Stimulated activated CD4-positive, alpha-beta T cell treated with anti-CD3 and anti-CD28 coated beads, Interleukin-12 subunit alpha, Interleukin-12 subunit beta, amount 100 ng/mL, for 4 hours (primary cell): ENCODE measurements at places on chromosomes 2 and 18.

GRCh38 chr2:112721819-112722522 lies 1.2 kb downstream of the NT5DC4 start:
- DNase-seq: no peak

DNA sequence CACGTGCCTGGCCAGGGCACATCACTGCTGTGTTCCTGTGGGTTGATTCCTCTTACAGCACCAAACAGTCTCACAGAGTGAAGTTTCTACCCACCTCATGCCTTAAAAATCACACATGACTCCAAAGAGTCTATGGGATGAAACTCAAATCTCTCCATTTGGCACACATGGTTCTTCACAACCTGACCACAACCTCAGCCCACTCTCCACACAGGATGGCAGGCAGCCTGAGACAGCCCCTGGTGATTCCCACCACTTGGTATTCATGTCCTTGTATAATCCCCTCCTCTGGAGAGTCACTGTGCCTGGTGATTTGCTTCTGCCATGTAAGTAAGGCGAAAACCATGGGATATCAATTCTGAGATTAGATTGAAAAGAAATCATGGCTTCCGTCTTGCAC lies 46.2 kb downstream of the LBH start:
- DNase-seq: no peak

DNA sequence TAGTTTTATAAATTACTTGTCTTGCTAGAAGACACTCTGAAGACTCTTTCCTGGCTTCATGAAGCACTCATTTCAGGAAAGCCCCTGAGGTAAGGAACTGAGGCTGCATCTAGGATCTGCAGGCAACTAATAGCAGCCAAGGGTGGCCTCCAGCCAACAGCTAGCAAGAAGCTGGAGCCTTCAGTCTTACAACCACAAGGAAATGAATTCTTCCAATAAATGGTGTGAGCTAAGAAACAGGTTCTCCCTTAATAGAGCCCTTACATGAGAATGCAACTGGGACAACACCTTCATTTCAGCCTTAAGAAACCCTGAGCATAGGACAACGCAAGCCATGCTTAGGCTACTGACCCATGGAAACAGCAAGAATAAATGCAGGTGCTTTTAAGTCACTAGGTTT lies 254.6 kb upstream of the RBBP8 start:
- DNase-seq: no peak

DNA sequence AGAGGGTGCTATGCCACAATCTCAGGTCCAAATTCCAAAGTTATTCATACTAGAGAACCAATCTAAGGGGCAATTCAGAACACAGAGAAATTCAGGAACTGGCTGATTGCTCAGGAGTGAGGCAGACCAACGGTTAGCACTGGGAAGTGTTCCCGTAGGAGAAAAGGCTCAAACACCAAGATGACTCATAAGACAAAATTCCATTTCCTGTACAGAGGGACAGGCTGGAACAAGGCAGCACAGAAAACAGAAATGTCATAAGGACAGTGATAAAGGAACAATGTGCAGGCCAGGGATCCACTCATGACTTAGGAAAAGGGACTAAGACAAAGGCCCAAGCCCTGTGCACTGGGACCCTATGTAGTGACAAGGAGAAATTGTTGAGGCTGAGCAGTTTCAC lies 54.2 kb downstream of the PDE1A start:
- no peak for DNase-seq

- no peak for DNase-seq
Observed at GRCh38 chr2:17644997-17645720, 104.7 kb downstream of the VSNL1 start.

DNA sequence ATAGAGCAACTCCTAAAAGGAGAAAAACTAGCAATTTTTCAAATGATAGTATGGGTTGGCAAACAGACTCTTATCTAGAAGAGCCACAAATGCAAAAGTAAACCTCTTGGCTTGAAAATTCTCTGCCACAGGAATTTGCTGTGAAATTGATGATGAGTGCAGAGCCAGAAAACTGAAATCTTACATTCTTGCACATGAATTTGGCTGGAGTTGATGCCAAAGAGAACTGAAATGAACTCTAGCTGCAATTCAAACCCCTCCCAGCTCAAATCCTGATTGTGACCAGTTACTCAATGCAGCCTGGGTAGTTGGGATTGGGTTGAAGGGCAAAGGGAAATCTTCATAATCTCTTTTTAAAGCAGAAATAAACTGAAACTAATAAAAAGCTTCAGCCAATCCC lies 266.6 kb downstream of the PDE11A start:
- no peak for DNase-seq

DNA sequence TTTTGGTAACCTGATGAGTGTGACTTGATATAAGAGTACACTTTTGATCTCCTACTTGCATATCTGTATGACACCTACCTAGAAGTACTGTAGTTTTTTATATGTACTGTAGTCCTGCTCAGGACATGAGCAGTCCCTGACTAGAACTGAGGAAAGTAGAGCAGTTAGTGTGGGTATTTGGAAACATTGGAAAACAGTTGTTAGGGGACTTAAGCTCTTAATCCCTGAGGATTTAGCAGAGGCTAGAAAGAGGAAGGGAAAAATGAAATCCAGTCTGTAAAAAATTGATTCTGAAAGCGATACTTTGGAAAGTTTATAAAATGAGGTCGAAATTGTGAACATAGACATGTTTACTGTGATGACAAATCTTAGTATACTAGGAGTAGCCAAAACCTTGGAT lies 125.6 kb downstream of the NCOA1 start:
- DNase-seq: no peak

DNA sequence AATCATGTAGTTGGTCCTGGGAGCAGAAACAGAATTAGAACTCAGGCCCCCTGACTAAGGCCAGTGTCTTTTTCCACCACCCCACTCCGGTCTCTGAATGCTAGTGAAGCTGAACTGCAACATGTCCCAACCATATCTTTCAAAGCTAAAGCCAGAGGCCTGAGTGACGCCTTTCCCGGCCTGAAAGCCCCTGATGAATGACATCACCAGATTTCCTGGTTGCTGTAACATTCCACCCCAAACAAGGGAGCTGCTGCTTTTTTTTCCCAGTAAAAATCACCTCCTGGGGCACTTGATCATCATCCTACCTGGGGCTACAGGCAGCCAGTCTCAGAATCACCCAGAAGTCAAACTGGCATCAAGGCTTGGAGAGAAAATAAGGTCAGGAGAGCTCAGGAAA lies 162.7 kb downstream of the ARL4C start:
- DNase-seq: no peak
